GM03348 (cell line): ENCODE measurements at places on chromosomes 5 and 9.

DNA sequence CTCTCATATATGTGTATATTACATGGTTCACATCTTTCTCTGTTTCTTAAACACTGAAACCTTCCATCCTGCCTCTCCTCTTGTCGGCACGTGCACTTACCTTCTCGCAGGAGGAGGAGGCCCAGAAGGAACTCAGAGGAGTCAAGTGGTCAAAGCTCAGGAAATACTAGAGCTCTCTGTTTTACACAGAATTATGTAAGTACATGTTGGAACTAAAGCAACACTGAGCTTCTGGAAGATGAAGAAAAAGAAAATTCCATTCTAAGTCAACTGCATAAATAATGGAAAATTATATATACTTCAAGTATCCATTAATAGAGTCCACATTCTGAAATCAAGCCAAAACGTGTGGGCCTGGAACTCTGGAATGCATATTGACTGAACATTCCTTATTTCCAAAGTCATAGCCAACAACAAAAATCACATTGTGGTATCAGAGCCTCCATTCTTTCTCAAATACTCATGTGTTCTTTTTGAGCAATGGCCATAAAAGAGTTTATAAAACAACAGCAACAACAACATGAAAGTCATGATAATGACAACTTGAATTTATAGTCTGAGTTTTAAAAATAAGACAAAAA, 121.5 kb upstream of the RAI14 start:
- peak; percentile 78 for DNase-seq

- DNase-seq = no peak
Observed at GRCh38 chr9:69155341-69156030, 18.6 kb upstream of the TJP2 start.

DNA sequence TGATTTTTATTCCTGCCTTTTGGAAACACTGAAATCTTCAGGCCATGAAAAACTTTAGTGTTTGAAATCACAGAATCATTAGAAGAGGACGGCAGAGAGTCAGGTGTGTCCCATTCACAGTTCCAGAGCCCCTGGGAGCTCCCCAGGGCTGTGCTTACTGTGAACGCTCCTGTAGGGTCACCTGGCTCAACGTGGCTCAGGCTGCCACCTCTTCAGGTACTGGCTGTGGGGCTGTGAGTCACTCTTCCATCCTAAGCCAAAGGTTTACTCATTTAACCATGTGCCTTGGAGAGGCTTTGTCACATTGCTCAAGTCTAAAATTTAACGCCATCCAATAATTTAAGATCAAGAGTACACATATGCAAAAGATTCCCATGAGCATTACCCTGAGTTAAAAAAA, 50.2 kb upstream of the FSTL4 start:
- no peak for DNase-seq

DNA sequence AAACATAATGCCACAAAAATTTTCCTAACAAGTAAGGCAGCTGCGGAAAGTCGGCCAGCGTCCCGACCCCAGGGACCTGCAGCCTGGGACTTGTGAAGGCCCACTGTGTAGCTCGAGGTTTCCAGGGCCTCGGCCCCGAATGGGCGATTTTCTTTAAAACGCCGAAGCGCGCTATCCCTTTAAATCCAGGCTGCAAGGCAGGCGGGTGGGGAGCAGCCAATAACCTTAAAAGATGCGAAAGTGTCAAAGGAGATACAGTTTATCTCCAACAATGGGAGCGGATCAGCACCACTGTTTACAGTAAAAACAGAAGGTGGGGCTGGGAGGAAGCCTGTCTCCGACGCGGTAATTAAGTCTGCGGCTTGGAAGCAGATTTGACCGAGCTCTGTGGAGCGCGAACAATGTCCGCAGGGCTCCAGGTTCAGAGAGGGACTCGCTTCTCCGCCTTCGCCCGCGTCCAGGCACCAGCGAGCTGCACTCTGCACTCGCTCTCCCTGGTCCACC, 1.7 kb upstream of the ZSWIM6 start:
- DNase-seq = peak; percentile 45

GRCh38 chr9:114240647-114241558, 82.0 kb upstream of the ORM1 start:
- no peak for DNase-seq
